Stimulated activated CD4-positive, alpha-beta T cell treated with anti-CD3 and anti-CD28 coated beads, Interleukin-12 subunit alpha, Interleukin-12 subunit beta, amount 100 ng/mL, for 4 hours (primary cell): ENCODE measurements at places on chromosomes 7 and 10.

DNA sequence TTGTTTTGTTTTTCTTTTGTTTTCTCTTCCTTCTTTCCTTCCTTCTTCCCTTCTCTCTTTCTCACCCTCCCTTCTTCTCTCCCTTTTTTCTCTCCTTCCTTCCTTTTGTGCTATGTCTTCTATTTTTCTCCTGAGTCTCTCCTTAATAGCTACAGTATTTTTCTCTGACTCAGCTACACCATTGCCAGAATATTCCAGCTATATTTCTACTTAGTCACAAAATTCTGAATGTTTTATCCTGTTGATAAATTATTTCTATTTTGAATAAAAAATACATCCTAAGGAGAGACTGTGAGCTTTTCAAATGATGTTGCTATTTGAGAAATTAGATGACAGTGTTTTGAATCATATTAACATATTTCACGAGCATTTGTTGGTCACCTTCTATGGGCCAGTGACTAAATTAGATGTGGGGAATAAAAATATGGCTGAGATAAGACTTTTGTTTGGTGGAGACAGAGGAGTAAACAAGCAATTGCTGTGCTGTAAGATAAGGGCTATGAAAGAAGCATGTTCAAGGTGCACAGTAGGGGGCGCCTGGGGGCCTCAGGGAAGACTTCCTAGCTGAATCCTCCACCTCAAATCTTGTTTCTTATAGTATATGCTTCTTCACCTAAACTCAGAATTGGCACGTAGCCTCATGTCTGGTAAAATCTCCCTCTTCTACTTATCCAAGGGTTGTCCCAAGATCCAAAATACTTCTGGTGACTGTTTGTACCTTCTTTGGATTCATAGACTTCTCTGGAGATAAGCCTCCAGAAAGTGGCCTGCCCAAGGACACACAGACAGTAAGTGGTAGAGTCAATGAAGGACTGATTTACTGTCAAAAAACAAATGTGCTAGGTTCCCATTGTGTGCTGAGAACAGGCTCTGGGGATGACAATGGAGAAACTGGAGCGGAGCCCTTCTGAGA lies 115.5 kb upstream of the CREB5 start:
- DNase-seq = peak; percentile 55

DNA sequence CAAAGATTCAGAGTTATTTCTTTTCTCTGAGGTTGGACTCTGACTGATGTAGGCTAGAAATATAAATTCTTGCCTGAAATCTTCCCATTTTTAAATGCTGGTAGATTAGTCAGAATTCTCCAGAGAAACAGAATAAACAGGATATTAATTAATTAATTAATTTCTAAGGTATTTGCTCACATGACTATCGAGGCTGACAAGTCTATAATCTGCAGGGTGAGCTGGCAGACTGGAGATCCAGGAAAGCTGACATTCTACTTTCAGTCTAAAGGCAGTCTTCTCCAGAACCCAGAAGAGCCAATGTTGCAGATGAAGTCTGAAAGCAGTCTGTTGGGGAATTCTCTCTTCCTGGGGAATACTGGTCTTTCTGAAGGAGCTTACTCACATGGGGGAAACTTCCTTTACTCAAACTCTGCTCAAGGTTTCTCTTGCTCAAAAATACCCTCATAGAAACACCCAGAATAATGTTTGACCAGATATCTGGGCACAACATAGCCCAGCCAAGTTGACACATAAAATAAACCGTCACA lies 189.7 kb downstream of the KIF20B start:
- DNase-seq = no peak

GRCh38 chr10:79147796-79148451 lies 79.2 kb downstream of the ZMIZ1 start:
- no peak for DNase-seq

DNA sequence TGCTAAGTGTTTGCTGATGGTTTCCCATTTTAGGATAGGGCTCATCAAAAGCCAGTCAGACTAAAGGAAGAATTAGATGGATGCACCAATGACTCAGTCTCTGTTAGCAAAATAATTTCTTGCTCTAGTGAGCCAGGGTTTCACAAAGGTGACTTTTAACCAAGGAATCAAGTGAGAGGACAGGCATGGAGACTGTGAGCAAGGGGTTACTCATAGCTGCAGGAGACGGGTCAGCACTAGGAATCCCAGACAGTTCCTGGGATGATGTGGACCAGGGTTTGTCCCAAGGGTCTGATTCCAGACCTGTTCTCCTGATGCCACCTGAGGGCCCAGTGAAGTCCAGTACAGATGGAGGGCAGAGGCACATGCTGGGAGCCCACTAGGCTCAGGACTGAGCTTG lies 138.1 kb downstream of the NOC3L start:
- no peak for DNase-seq

DNA sequence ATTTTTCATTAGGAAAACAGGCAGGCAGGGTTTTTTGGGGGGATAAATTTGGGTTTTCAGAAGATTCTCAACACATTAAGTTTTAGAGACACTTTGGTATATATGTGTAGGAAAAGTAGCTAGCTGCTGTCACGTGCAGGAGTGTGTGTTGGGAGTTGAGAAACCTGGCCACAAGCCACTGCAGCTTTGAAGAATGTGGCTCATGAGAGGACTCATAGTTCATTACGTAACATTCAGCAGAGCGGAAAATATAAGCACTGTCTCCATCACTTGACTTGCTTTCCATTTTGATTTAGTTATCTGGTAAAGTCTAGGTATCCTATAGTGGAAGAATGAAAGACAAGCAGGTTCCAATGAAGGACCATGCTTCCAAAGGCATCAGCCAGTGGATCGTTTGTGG lies 31.2 kb downstream of the SMNDC1 start:
- peak; percentile 11 for DNase-seq
